ENCODE measurements at places on chromosomes 1 and 21.

- no peak for DNase-seq
These were observed 7.0 kb upstream of the POFUT2 start for GRCh38 chr21:45294509-45295291.

- no peak for DNase-seq
These were observed 396.5 kb downstream of the SMYD3 start for GRCh38 chr1:246110343-246111219.

DNA sequence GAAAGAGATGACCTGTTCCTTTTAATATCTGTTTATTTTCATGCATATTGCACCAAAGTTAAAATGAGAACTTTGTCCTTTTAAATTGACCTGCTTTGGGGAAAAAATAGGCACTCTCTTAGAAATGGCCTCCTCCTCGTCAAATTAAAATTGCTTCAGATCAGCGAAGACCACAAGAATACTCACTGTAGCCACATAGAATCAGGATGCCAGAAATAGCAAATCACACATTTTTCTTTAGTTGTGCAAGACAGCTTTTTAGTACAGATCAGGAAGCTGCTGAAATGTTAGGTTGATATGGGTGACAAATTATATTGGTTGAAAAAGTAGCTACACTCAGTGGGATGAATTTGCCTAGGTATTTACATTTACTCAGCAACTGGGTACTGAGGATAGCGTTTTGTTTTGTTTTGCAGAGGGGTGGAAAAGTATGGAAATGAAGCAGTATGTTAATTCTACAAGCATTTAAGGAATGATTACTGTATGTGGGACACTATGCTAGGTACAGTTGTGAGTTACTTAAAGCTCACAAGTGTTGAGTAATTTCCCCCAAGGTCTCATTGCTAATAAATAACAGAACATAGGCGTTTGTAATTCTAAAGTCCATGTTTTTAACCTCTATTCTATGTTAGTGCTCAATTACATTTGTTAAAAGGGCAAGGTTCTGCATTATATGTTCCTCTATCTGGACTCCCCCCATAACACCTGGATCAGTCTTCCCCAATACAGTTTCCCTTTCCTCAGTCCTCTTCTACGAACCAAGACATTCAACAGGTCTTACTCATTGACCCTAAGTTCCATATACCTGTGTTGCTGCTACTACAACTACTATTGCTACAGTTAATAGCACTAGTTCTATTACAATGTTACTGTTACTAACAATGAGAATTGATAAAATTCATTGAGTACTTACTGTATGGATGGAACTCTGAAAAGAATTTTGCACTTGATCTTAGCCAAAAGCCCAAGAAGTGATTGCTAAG lies 99.4 kb upstream of the S1PR1 start:
- no peak for DNase-seq

DNA sequence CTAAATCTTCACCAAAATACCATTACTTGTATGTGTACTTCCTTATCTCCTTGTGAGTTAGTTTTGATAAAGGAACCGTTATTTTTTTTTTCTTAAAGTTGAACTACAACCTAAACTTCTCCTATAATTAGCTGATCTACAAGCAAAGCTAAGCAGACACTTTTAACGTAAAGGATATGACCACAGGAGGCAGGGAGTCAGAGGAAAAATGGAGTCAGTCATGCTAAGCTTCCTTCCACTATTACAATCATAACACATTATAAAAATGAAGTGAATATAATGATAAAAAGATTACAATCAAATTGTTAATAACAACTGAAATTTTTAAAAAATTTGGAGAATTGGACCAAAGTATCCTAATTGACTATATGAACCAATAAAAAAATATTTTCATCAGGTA lies 892.6 kb downstream of the KCNT2 start:
- no peak for DNase-seq

GRCh38 chr1:16375521-16376340 lies 8.7 kb downstream of the SZRD1 start:
- no peak for DNase-seq

GRCh38 chr1:62208970-62209369 lies 14.3 kb downstream of the L1TD1 start:
- DNase-seq, result no peak

DNA sequence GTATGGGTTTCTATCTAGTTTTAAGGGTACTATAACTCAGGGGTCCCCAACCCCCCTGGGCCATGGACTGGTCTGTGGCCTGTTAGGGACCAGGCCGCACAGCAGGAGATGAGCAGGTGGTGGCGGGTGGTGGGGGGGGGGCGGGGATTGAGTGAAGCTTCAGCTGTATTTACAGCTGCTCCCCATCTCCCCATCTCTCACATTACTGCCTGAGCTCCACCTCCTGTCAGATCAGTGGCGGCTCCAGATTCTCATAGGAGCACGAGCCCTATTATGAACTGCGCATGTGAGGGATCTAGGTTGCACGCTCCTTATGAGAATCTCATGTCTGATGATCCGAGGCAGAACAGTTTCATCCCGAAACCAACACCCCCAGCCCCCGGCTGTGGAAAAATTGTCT lies 95.1 kb upstream of the SLC45A1 start:
- DNase-seq, result no peak

Data from globus pallidus (tissue), 1 donor.